ENCODE measurements at places on chromosomes 6 and 20.
A peak's percentile ranks its signal among the peaks of the same experiment; 100 is the strongest.

GRCh38 chr6:83852528-83853177, 507 bp upstream of the RIPPLY2 start:
- DNase-seq = no peak

DNA sequence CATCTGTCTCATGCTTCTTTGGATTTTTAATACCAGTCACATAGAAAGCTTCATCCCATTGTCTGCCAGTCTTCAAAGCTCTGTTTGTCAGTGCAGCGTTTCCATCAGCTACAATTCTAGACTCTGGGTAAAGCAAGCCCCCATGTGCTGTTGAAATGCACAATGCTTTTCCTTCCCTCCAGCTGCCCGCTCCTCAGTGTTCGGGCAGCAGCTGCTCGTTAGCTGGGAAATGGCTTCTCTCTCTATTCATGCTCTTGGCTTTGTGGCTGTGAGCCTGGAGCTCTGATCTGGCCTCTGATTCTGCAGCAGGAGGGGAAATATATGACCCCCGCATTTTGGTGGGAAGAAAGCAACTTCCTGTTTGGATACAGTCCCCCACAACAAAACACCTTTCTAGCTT, 213.0 kb upstream of the CDYL start:
- DNase-seq = no peak

GRCh38 chr6:36478051-36478526, 35.3 kb downstream of the KCTD20 start:
- DNase-seq = no peak

DNA sequence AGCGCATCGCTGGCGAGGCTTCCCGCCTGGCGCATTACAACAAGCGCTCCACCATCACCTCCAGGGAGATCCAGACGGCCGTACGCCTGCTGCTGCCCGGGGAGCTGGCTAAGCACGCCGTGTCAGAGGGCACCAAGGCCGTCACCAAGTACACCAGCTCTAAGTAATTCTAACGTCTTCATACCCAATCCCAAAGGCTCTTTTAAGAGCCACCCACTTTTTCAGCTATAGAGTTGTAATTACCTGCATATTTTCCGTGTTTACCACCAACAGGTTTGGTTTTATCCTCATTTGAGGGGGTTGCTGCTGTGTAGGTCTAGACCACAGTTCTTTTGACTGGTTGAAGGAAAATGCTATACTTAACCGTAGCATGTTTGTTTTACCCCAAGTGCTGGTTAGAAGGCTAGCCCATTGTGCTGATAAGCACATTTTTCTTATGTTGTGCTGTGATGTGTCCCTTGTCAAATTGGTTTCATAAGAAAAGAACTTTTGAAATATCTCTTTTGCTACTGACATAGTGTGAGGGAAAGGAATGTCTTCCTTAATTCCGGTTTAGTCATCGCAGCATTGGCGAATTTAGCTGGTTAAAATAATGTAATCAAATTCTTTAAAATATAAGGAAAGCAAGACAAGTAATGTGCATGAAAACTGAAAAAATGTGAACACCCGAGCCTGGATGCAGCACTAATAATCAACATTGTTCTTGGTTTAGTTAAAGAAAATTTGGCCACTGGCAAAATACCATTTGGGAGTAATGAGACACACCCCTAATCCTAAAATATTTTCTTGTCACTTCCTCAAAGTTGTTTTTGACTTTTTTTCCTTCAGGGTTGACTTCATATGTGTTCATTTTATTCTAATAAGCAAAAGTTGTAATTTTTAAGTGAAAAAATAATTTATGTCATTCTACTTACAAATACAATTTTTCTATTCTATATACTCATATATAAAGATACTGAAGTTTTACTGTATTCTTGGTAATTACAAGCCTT, 112.8 kb downstream of the HFE start:
- no peak for DNase-seq

GRCh38 chr20:54625497-54625896, 150.1 kb downstream of the DOK5 start:
- no peak for DNase-seq

GRCh38 chr6:30687659-30688431, 1.4 kb upstream of the PPP1R18 start:
- DNase-seq = no peak

GRCh38 chr20:34293589-34293988, 9.6 kb downstream of the AHCY start:
- DNase-seq = no peak

GRCh38 chr6:33008944-33009861, at the start of gene HLA-DOA:
Gene HLA-DOA (minus strand): TSS chr6:33009591.
- DNase-seq = peak; percentile 19

DNA sequence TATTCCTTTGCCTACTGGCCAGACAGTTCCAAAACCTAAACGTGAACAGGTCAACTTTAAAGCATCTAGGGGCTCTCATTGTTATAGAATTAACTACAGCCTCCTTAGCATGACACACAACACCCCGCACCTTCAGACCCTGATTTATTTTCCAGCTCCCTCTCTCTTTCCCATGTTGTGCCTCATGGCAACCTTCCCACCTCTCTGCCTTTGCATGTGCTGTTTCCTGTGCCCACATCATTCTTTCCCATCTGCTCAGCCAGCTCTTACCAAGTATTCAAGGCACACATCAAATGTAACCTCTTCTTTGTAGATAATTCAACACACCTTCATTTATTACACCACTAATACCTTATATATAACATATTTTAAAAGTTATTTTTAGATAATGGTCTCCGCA, 291.0 kb downstream of the COL12A1 start:
- no peak for DNase-seq

- DNase-seq = no peak
Measured at GRCh38 chr6:67916399-67916798, 718.7 kb upstream of the ADGRB3 start.

DNA sequence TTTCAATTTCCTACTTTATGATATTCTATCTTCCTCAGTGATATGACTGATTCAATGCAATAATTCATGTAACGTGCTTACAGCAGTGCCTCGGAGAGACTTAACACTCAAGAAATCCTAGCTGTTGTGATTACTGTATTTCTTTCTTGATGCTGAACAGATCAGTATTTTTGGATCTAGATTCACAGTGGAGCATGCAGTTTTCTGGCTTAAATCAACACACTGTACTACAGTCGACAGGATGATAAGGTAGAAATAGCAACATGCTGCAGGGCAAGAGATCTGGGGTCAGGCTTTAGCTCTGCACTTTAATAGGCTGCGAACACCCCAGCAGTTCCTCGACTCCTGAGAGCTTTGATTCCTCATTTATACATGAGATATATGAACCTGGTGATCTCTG, 161.0 kb downstream of the AIG1 start:
- DNase-seq = no peak

- DNase-seq = no peak
Measured at GRCh38 chr6:90669420-90669819, 82.5 kb upstream of the MAP3K7 start.

GRCh38 chr6:18053555-18054445, 66.4 kb upstream of the KIF13A start:
- no peak for DNase-seq

- no peak for DNase-seq
Measured at GRCh38 chr6:50819904-50820868, 1.5 kb downstream of the TFAP2B start.

DNA sequence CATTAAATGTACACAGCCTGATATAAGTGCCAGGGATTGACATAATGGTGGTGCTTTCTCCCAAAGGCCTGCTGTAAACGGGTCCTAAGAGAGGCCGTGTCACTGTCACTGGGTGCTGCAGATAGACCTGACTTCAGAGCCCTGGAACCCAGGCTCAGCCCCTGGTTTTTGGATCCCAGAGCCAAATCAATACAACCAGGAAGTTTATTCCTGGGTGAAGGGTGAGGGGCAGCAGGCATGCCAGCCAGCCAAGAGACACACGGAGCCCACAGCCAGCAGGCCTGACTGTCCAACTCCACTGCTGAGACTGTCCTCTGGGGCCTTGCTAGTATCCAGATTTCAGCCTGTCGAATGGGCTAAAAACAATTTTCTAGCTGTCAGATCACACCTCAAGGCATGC, 12.8 kb upstream of the ARMC12 start:
- DNase-seq = no peak

- no peak for DNase-seq
Measured at GRCh38 chr20:15918631-15919030, 654.6 kb downstream of the KIF16B start.

DNA sequence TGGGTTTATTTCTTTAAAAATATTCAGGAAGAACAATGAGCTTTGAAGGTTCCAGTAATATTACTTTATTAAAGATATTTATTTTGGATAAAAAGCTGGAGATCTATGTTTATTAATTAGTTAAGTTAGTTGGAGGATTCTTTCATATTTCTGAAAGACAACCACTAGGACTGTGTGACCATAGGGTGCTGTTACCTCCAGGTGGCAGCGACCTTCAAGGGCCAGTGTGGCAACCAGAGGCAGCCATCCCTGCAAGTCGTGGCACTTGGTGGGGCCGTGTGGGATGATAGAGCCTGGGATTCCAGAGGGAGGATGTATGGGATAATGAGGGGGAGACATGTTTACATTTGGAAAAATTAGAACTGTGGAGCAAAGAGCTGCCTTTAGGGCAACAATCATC, 95.5 kb upstream of the SCP2D1 start:
- no peak for DNase-seq

GRCh38 chr6:72946774-72947173, 278.5 kb downstream of the KHDC1L start:
- DNase-seq = no peak

GRCh38 chr6:70208235-70208790, 94.6 kb downstream of the COL9A1 start:
- DNase-seq = no peak

DNA sequence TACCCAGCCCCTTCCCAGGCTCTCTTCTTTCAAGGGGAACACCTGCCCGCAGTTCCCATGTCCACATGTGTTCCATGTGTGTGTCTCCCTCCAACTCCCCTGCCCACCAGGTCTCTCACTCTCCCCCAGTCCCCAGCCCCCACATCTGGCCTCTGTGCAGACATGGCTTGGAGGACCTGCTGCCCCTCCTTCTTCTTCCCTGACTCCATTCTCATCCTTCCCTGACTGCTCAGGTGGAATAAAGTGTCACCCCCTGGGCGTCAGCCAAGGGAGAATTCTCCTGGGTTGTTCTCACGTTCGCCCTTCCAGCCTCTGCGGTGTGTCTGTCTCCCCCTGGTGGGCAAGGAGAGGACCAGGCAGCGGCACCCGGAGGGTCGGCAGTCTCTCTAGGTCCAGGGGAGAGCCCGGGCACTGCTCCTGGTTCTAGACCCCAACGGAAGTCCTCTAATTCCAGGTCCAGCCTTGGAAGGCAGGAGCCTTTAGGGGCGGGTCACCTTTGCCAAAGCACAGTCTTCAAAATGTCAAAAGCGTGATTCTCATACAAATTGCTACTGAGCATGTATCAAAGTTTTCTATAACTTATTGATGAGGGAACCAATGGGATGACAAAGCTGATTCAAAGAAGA, 50.5 kb downstream of the EBF4 start:
- peak; percentile 73 for DNase-seq

- DNase-seq = no peak
Measured at GRCh38 chr6:121858986-121859385, 423.5 kb downstream of the GJA1 start.

GRCh38 chr20:35680452-35681183, 15.9 kb upstream of the CPNE1 start:
- no peak for DNase-seq

- DNase-seq = no peak
Measured at GRCh38 chr6:41228096-41228495, at the start of gene TREML4. Gene TREML4 (plus strand): TSS chr6:41228349. CDS start chr6:41228428, 79 bp downstream.

DNA sequence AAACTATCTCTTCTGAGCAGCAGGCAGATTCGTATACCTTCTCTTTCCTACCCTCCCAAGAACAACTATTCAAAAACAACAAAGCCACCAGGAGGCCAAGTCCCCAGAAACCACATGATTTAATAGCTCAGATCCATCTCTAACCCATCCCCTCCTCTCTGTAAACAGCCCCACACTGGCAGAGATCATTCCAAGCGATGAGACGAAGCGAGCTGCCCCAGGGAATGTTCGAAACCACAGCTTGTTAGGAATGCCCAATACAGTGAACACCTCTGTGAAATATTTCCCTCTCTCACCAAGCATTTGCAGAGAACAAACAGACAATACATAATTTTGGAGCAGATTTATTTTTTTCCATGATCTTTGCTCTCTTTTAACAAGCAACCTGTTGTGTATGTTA, 231.8 kb downstream of the SOD2 start:
- no peak for DNase-seq

DNA sequence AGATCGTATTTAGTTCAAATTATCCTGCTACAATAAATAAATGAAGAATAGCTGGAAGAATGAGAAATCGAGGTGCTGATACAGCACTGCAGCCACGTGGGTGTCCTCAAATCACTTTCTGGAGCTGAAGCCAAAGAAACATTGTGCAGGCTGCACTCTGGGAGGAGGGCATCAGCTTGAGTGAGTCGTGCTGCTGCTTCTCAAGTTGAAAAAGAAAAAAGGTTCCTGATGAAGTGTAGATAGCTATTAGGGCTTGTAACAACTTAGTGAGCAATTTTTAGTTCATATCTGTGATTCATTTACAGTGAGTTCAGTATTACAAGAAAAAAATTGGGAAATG, 40.5 kb downstream of the DSE start:
- no peak for DNase-seq

- no peak for DNase-seq
Measured at GRCh38 chr6:117446861-117447260, 21.1 kb upstream of the ROS1 start.

DNA sequence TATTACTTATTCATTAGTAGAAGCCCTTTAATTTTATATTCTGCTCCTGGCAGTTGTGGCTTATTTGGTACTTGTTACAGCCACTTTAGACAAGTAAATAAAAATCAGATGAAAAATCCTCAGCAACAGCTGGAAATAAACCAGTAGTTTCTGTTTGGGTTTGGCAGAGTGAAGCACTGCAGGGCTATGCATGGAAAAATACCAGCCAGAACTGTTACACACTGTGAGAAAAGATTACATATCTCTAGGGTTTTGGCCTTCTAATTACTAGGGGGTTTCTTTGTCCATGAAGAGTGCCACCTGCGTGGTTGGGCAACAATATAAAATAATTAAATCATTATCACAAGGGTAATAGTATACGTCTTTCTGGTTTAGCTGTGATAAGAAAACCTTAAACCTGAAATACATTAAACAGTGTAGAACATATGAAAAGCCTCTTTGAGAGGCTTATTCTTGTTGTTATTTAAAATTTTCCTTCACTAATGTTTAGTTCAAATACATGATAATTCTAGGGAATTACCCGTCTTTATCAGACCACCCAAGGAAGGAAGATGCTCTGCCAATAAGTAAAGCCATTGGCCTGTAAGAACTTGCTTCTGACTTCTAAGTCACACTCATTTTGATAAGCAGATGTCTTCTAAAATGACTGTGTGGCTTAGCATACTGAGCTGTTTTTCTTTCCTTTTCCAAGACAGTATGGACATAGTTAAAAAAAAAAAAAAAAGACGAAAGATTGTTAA, 320.0 kb upstream of the FLRT3 start:
- no peak for DNase-seq

Data from activated T-cell treated with anti-CD3 and anti-CD28 coated beads for 4 hours (primary cell).